ENCODE measurements at places on chromosomes 6 and 20.
A peak's percentile ranks its signal among the peaks of the same experiment; 100 is the strongest.

DNA sequence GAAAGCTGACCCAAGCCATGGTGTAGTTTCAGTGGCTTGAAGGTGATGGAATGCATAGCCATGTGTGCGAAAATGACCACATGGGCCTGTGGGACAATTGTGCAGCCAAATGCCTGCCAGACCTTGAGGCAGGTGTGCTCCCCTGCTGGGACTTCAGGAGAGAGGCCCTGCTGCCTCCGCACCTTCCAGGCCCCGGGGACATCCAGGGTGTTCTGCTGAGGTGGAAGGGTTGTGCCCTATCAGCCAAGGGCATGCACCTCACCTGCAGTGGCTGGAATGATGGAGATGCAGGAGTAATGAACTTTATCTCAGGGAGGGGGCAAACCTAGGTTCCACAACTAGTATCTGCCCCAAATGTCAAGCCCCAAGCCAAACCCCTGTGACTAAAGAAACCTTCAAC is 44.0 kb downstream of the PRND start:
- no peak for DNase-seq

GRCh38 chr20:46985250-46985649 is 90.6 kb downstream of the EYA2 start:
- DNase-seq, result no peak

DNA sequence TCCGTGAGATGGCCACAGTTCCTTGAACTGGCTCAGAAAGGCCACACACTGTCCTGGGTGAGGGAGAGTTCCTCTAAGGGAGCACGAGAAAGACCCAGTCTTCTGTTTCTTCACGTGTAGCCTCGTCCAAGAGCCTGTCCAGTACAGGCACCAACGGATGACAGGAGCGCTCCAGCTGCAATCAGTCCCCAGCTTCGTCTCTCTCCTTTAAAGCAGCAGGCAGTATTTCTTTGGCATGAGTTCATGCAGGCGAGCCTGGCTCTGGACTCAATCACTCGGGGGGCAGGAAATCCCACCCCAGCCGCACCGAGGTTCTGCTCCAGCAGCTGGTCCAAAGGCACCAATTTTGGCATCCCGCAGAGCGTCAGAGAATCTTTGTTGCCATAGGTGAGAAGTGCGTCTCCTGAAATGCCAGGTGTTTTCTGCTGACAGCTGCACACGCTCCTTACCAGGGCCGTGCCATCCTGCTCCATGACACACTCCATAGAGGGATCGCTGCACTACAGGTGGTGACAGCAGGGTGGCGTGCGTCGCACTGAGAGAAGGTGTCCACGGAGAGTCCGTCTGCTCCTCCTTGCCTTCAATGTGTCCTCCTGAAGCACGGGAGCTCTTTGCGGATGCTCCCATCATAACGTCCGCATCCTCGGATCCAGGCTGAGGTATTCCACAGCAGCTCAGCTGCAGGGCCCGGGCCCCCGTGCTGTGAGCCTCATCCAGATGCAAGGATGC is 59.6 kb upstream of the AFDN start:
- no peak for DNase-seq

DNA sequence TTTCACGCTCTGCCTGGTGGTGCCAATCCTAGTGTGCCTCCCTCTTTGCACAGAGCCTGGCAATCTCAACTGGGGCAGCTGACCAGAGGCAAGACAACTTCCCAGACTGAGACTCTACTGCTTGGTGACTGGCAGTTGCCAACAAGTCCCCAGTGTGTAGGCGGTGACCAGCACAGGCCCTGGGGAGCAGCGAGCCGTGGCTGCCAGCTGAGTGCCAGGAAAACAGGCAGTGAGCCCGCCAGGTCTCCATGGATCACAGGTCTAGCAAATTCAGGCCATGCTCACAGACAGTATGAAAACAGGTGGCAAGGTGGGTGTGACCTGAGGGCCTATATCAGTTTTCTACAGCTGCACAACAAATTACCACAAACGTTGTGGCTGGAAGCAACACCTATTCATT is 289.9 kb downstream of the KIF16B start:
- no peak for DNase-seq

GRCh38 chr6:138248011-138248410 is 29.7 kb upstream of the PBOV1 start:
- no peak for DNase-seq

DNA sequence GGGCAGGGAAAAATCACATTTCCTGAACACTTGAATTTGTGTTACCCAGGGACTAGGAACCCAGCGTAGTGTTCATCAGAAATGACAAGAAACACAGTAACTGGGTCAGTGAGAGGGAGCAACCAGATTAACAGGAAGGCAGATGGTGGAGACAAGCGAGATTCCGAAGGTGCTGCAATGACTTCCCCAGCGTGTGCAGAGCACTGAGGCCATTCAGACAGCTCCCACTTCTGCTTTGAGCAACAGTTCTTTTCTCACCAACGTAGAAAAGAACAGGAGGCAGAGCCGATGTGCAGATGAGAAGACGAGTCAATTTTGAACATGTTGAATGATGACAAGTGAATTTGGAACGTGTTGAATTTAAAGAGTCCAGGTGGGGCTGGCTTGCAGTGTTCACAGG is 63.1 kb upstream of the IFNGR1 start:
- DNase-seq, result no peak

- no peak for DNase-seq
Observed at GRCh38 chr6:72631480-72631879, 9.6 kb downstream of the KCNQ5 start.

DNA sequence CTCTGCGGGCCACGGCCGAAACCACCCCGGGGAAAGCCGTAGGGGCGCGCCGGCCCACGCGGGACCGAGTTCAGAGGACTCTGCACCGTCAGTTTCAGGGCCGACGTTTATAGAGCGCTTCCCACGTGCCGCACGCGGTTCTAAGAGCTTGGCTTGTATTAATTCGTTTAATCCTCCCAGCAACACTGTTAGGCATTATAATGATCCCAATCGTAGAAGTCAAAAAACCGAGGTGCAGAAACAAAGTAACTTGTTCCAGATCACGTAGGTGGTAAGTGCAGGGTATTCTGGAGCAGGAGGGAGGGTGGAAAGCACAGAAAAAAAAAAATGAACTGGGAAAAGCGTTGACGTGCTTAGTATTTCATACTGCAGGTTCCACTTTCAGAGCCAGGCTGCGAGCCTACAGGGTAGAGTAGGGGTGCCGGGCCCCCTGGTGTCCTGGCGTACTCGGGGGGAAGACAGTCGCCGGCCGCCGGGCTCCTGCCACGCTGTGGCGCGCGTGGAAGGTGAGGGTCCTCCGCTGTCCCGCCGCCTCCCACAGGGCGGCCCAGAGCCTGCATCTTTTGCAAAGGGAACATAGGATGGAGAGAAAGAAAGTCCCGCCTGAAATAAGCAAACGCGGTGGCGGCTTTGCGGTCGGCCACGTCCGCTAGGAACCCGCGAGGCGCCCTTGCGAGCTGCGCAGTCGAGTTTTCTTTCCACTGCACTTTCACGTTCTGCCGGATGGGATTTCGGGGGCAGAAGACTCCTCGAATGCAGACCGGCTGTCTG is 10.2 kb upstream of the FOXF2 start:
- DNase-seq, result no peak

GRCh38 chr20:37316116-37316774 is 26.8 kb downstream of the MANBAL start:
- DNase-seq, result no peak

DNA sequence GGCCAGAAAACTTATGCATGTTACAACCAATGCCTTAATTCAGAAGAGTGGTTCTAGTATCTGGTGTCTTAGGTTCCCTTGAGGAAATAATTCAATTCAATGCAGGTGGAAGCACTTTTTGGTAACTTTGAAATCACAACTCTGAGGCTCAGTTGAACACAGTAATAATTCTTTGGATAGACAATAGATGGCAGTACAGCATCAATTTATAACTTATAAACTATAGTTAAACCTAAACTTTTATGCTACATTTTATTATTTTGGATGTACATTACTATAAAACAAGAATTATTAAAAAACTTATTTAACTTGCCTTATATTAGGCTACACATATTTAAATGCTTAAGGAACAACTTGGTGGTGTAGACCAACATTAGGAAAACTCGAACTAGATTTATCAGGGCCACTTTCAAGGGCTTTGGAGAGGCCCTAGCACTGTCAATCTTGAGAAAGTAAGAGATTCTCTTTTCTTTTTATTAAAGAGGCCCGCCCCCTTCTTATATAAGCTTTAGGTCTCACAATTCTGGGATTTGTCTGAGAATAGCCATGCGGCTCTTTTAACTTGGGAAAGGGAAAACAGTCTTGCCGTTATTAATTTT is 85.9 kb downstream of the CRYBG1 start:
- DNase-seq, result no peak

DNA sequence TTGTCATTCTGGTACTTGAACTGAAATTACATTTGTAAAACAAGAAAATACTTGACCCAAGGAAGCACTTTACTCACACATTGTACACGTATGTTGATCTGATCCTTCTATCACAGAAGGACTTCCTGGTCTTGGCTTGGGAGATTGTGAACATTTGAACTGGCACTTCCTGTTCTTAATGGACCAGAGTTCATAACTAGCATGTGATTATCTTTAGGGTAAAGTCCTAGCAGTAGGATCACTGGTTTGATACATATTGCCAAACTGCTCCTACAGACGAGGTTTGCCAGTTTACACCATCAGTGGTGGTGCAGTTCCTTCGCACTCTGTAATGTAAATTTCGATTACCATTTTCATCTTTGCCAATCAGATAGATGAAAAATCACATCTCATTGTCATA is 12.7 kb downstream of the HECA start:
- no peak for DNase-seq

DNA sequence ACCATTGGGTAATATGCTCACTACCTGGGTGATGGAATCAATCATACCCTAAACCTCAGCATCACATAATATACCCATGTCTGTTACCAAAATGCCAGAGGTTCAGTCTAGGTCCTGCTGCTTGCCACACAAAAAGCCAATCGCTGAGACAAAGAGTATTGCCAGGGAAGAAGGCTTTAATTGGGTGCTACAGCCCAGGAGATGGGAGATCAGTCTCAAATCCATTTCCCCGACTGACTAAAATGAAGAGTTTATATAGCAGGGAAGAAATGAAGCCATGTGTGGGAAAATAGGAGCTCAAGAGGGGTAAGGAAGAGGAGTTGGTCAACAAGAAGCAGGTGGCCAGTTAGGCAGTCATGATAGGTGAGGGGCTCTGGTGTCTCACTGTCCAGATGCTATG is 149.6 kb downstream of the QRSL1 start:
- no peak for DNase-seq

GRCh38 chr6:73923905-73924485 is 228.0 kb downstream of the CD109 start:
- peak; percentile 39 for DNase-seq

DNA sequence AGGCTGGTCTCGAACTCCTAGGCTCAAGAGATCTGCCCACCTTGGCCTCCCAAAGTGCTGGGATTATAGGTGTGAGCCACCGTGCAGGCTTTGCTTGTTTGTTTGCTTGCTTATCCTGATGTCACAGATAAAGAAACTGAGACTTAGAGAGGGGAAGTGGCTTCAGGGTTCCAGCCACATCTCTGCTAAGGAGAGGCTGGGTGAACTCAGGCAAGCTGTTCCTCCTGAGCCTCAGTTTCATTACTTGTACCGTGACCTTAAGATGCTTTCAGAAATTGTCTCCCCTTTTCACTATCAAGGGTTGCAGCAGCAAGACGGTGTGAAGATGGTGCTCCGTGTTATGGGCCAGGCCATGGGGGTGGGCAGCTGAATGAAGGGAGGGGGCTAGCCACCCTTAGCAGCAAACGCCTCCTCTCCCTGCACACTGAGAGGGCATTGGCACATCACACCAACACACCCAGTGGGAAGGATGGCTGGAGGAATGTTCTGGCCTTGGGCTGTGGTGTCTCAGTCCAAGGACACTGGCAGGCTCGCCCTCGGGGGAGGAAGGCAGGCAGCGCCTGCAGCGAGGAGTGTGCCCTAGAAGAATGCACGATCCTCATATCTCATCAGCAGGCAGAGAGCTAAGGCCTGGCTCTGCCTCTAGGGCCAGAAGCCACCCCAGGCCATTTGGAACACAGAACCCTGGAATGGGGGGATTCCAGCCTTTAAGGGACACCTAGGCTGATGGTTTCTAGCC is 48.2 kb upstream of the TLDC2 start:
- no peak for DNase-seq

DNA sequence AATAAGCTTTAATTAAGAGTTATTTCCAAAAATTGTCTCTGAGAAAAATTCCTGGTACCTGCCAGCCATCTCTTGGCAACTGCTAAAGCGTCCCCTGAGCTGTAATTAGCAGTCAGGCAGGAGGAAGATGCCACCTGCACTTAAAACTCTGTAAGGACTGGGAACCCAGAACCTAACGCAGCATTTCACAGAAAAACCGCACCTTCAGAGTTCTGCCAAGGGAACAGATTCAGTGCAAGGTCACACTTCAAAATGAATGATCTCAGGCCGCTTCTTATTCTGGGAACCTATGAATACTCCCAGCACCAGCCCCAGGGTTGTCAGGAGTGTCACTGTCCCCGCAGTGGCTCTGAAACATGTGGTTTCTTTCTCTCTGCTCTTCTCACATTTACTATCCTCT is 36.7 kb downstream of the INSM1 start:
- no peak for DNase-seq

- no peak for DNase-seq
Observed at GRCh38 chr20:17059465-17059864, 167.4 kb upstream of the PCSK2 start.

GRCh38 chr20:11672959-11673358 is 244.7 kb upstream of the BTBD3 start:
- no peak for DNase-seq

- DNase-seq, result no peak
Observed at GRCh38 chr6:129644567-129645015, 65.4 kb downstream of the ARHGAP18 start.

- DNase-seq, result no peak
Observed at GRCh38 chr6:100232781-100233573, 231.7 kb downstream of the SIM1 start.

GRCh38 chr20:19275038-19275629 is 62.7 kb downstream of the SLC24A3 start:
- no peak for DNase-seq

- no peak for DNase-seq
Observed at GRCh38 chr20:32535953-32536823, 48.9 kb downstream of the NOL4L start.

DNA sequence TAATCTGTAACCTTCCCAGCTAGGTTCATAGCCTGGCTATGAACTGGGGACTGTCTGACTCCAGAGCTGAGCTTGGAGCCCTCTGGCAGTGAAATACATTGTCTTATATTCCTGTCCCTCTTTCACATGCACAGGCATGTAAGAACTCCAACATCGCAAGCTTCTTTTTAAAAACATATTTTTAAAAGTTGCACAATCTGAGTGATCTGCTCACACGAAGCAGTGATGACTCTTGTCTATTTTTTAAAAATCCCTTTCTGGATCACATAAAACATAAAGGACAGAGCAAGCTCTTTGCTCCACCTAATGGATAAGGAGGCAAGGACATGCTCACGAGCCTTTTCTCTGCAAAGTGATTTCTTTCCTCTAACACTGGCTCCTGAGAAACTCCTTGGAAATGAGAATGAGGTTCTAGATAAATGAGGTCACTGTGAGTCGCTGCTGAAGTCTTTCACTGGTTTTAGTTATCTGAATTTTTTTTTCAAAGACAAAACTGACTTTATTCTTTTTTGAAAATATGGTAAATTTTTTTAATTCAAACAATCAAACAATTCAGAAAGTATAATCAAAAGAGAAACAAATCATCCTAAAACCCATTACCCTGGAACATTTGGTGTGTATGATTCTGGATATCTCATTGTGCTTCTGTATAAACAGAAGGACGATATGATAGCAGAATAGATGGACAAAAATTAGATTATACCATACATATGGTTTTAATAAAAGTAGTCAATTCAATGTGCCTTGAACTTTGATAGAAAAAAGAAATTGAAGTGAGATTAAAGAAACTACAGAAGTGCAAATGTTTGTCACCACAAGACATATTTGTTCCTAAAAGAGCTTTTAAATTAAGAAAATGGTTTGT is 30.8 kb downstream of the IL20RA start:
- DNase-seq, result peak; percentile 22
